ENCODE measurements at places on chromosomes 3 and 15. TPM values are rescaled to one million over a fixed set of nuclear protein-coding genes. Genes with fewer than 3 reads are reported as not detected.

NMD3 gene
- total RNA-seq, result 46.5 TPM

SEMA5B gene
- not detected for total RNA-seq

SLC24A5 gene
- total RNA-seq, result not detected

FGF7 gene
- total RNA-seq, result 0.66 TPM
